Hematopoietic multipotent progenitor cell treated with erythropoietin and hydrocortisone succinate and interleukin-3 and kit ligand, for 17 days (in vitro differentiated cells): ENCODE measurements at places on chromosomes 1 and 21.

DNA sequence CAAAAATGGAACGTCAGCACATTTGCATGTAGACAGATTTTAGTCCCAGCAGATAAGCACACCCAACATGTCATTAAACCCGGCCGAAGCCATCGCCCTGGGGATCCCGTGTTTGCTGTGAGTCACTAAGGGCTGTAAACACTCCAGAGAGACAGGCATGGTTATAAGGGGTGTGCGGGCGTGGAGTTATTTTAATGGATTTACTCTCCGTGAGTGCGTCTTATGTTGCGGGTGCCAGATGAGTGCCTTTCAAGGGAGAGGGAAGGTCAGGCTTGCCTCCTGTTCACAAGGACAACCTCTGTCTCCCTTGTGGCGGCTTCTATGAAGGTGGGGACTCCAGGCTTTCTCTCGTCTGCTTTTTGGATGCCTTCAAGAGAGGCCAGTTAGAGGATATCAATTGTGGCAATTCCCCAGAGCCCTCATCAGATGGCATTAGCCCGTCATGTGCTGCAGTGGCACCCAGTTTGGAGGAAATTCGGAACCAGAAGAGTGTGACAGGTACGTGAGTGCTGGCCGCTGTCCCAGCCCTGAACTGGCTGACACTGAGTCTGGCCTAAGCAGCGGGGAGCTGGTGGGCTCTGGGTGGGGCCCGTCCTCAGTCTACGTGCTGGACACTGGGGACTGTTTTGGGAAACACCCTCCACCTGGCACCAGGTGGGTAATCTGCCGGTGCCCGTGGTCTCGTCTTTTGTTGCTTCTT, 223.8 kb upstream of the TMEM51 start:
- DNase-seq = no peak

GRCh38 chr1:229253151-229253974, 17.5 kb upstream of the RAB4A start:
- DNase-seq = no peak

- peak; percentile 69 for DNase-seq
Observed at GRCh38 chr1:157278383-157279137, 140.4 kb upstream of the ETV3 start.

DNA sequence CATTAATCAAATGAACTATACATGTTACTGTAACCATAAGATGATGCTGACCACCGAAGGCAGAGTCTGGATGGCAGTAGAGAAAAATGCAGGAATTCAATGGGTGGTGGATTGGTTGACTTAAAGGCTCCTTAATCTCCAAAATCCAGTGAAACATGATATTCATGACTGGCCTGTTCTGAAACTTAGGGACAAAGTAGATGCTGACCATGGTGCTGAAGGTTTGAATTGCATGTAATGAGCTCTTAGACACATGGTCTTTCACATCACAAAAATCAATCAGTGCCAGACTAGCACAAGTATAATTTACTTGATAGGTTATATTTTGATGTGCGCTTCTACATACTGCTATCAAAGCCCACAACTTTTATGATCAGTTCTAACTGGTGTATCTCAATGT, 30.9 kb upstream of the NTMT2 start:
- DNase-seq = no peak

DNA sequence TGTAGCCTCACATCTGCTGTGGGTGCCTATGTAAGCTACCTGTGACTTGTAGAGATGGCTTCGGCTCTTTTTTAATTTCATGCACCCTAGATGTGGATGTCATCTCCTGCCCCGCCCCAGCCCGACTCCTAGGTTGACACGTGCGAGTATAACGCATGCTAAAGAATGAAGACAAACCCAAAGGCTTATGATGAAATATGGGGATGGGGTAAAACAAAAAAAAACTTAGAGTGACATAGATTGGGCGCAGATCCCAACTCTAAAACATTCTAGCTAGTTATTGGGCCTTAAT, 613 bp upstream of the ERO1B start:
- peak; percentile 11 for DNase-seq

- DNase-seq = peak; percentile 83
Observed at GRCh38 chr1:93304716-93305138, 41.0 kb upstream of the DR1 start.

GRCh38 chr1:25771221-25772114, 28.5 kb upstream of the SELENON start:
- DNase-seq = no peak

DNA sequence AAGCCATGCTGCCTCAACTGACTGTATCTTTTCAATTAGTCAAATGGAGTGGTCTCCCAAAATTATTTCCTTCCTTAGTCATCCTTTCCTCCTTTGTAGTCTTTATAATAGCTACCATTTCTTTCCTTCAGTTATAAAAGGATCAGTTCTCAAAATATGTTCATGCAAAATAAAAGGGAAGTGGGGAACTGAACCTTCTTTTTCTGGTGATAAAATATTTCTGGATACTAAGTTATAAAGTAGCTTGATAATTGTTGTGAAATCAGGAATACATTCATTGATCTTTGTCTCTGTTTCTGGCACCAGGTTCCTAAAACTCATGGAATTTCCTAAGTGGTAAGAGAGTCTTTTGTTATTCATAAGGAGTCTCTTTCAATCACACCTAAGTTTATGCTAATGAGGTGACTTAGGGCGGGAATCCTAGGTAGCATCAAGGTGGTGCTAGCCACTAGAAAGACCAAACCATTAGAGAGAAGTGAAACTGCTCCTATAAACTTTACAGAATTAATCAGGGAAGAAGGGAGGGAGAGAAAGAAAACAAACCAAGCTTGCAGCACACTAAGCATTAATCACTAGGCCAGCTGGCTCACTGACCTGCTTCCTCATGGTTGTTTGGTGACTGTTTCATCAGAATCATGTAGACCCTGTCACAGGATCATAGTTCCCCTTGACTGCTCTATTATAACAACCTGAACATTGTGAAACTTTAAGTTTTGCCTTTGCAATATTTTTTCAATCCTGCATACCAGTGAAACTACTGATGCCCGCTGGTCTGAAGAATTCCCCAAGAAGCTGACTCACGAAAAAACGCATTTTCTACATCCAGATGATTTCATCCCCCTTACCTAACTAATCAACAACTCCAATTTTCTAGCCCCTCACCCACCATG, 161.6 kb upstream of the PTBP2 start:
- no peak for DNase-seq

GRCh38 chr1:93907718-93908117, 1.5 kb downstream of the GCLM start:
- peak; percentile 77 for DNase-seq

- DNase-seq = no peak
Observed at GRCh38 chr1:248886237-248886895, 19.7 kb upstream of the PGBD2 start.

DNA sequence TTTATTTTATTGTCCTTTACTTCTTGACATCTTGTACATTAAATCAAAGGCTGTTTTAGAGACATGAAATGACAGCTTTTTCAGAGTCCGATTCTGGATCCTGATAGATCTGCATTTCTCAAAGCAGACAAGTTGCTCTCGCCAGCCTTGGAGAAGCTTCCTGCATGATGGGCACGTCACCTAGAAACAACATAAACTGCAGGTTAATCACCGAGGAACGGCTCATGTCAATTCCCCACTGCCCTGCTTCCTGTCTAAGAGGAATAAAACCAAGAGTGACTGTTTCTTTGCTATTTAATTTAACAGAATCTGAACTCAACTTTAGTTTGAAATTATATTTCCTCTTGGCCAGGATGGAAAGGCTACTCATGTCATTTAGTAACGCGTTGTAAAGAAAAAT, 77.0 kb downstream of the RWDD3 start:
- no peak for DNase-seq

GRCh38 chr1:155043301-155043702, 7.8 kb upstream of the ADAM15 start:
- no peak for DNase-seq

DNA sequence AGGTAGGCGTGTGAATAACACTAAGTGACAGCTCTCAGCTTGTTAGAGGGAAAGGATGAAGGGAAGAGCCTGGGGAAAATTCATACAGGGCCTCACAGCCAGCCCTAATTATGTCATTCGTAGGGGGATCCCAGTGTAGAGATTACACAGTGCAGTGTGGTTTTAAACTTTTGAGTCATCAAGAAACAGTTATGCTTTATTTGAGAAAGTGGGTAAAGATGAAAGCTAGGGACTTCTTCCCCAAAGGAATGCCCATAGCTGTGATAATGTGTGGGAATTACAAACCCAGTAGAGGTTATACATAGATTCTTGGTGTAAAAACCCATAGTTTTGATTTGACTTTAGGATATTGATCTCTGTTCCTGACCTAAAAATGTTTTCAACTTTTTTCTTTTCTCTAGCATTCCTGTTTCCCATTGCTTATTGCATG, 1.9 kb downstream of the TTF2 start:
- no peak for DNase-seq

DNA sequence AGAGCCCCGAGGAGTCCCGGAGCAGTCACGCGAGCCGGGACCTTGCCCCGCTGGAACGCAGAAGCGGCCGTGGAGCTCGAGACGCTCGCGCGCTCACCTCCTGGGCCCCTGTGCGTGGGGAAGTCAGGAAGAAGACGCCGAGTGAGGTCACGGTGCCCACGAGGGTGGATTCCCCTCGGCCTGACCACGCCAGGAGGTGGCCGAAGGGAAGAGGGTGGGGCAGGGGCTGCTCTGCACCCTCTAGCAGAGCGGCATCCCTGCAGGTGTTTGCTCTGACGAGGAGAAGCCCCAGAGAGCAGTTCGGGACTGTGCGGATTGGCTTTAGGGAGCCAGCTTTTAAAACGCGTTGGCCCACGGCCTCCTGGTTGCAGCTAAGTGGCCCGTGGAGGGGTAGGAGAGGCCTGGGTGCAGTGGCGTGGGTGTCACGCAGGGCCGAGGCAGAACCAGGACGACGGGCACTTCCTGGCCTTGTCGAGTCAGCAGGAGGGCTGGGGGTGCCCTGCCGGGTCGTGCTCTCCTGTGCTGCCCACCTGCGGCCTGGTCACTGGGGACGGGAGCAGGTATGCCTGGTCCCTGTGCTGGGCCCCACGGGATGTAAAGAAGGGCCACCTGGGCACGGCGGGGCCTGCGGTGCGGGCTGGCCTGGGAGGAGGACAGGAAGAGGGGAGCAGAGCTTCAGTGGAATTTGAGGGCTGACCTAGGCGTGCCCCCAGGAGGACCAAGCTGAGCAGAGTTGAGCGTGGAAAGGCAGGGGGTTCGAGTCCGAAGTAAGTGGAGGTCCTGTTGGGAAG, 1.0 kb downstream of the PDXK start:
- DNase-seq = no peak

DNA sequence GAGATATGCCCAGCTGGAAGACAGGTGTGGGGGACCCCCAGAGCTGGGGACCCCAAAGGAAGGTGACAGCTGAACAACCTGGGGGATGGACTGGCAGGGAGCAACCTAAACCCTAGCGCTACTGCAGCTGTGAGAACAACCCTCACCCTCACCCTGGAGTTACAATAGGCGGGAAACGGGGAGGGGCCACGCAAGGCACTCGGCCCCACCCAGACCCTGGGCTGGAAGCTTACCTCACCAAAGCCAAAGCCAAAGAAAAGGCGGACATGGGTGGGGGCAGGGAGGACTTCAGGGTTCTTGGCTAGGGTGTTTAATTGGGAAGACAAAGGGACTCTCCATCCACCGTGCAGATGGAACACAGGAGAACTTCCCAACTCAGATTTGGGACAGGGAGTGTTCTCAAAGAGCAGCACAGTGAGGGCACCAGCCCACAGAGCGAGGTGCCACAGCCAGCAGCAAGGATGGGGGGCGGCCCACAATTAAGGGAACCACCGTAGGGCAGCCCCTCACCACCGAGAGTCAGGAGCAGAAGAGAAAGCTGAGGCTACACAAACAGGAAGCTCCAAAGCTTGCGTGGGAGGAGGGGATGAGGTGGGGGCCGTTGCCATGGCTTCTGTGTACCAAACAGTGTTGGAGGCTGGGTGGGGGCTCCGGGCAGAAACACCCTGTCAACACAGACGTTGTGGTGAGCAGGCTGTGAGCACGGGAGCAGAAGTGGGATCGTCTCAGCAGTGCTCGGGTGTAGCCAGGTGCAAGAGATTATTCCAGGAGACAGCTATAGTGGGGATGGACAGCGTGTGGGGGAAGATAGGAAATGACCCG, 1.9 kb downstream of the TAGLN2 start:
- DNase-seq = peak; percentile 51
